ENCODE measurements at places on chromosomes 7 and 10.
A peak's percentile ranks its signal among the peaks of the same experiment; 100 is the strongest.

- DNase-seq = no peak
These were observed 386.2 kb downstream of the GALNT17 start for GRCh38 chr7:71517940-71518699.

DNA sequence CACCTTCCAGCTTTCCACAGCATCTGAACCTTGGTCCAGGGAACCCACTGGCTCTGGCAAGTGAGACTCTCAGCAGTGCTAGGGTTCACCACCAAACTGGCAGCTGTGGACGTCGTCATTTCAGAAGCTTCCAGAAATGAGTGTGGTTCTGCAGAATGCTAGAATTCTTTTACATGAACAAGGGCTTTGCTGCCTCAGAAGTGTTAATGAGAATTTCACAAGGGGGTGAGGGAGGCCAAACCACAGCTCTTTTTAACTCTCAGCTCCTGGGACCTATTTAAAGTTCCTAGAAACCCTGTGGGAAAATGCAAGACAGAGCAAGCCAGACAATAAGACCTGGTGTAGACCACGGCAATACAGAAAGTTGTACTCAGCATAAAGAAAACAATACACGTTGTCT is 129.3 kb upstream of the BET1 start:
- no peak for DNase-seq

DNA sequence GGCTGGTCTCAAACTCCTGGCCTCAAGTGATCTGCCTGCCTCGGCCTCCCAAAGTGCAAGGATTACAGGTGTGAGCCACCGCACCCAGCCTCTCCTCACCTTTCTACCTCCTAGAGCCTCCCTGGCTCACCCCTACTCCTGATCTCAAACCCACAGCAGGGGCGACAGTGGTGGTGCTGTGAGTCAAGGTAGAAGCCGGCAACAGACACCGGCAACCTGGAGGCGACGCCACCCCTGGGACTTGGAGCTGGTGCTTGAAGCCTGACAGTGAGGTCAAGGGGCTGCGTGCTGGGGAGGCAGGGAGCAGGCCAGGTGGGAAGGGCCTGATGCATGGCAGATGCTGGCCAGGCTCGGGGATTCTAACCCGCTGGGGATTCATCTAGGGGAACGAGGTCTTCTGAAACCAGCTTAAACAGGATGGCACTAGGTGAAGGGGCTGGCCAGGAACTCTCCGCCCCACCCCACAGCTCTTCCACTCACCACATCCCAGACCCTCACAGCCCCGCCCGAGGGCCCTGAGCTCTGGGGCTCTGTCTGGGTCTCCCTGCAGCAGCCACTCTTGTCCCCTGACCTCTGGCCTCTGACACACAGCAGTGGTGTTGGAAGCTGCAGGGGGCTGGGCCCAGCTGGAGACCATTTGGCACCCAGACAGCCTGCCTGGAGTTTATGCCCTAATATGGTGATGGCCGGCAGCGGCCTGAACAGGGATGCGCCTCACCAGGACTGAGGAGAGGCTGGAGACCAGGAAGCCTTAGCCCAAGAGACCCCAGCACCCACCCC is 16.4 kb downstream of the KCNH2 start:
- no peak for DNase-seq

DNA sequence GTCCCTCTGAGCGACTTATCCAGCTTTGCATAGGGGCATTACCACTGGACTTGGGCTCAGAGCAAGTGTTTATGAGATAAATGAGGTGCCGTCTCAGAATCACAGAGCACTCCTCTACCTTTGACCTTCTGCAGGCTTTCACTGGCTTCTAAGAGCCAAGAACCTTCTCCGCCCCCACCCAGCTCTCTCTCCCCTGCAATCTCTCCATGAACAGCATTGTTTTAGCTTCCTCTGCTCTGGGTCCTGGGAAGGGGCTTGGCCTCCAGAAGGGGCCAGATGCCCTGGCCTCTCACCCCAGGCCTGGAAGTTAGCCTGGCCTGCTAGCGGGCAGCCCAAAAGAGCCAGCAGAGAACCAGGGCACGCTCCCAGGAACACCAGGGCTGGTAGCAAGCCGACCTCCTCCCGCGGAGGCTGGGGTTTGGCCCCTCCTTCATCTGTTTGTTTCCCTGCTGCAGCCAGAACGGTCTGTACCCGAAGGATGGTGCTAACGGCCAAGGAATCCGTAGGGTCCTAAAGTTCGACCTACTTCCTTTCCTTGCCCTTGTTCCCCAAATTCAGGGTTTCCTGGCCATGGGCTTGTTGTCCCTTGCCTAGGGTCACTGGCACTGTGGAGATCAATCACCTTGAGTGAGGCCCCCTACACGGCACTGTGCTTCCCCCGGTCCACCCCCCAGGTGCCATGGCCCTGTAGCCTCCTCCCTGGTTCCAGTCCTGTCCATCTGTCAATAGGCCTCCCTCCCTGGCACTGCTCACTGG is 18.7 kb upstream of the DDIT4 start:
- DNase-seq = peak; percentile 56

DNA sequence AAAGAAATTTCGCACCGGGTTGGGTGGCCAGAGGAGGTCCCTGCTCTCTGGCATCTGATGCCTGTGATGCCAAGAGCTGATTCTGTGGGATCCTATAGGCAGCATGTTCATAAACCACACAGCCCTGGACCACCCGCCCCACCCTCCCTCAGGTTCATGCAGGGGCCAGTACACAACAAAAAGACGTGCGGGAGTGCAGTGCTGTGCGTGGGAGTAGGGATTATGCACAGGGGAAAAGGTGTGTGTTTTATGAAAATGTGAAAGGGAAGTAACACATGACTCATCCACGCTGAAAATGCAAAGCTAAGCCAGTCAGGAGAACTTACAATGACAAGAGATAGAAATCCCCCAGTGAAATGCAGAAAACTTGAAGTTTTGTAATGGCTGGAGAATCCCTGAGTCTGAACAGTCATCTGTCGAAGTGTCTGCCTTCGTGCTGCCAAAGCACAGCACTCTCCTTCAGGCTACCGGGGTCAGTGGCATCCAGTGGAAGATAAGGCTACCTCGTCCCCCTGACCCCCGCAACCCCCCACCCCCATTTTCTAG is 1.1 kb downstream of the KIAA1217 start:
- peak; percentile 54 for DNase-seq

DNA sequence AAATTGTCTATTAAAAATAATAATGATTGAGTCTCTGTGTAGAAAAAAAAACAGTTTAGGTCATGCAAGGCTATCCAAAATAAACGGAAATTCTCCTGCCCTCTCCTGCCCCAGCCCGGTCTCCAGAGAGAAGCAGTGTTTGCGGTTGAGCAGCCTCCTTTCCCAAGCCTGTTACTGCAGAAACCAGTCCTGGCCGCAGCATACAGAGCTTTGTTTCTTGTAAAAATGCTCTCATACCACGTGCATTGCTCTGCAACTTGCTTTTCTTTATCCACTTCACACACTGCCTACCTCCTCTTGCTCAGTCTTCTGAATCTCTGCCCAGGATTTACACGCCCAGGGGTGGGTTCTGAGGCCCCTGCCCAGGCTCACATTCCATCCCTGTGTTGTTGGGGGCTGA is 34.4 kb upstream of the CUL1 start:
- DNase-seq = peak; percentile 15

- DNase-seq = no peak
These were observed 56.6 kb downstream of the VOPP1 start for GRCh38 chr7:55515569-55516279.

- peak; percentile 99 for DNase-seq
These were observed 23.2 kb downstream of the CREB3L2 start for GRCh38 chr7:137978464-137979237.
